ENCODE measurements at places on chromosomes 3 and 15. TPM values are rescaled to one million over a fixed set of nuclear protein-coding genes. Genes with fewer than 3 reads are reported as not detected.

CHAC1 gene
- 6.0 TPM for total RNA-seq

AGBL1 gene
- total RNA-seq, result 0.04 TPM

ATP1B3 gene
- total RNA-seq, result 25.2 TPM

CALML4 gene
- 1.2 TPM for total RNA-seq

SLC12A8 gene
- total RNA-seq, result 3.4 TPM

CFAP161 gene
- not detected for total RNA-seq

FBXW12 gene
- 0.51 TPM for total RNA-seq

CACNA1D gene
- total RNA-seq, result 66.7 TPM

SLITRK3 gene
- total RNA-seq, result 0.18 TPM

ERICH6 gene
- total RNA-seq, result 0.18 TPM

DZIP1L gene
- total RNA-seq, result 81.3 TPM

HIGD2B gene
- total RNA-seq, result not detected

ISG20 gene
- total RNA-seq, result 0.69 TPM

ISLR2 gene
- 0.14 TPM for total RNA-seq

SNTN gene
- total RNA-seq, result 0.24 TPM

RARRES1 gene
- total RNA-seq, result 0.39 TPM

RPN1 gene
- 283 TPM for total RNA-seq

DTWD1 gene
- 10.6 TPM for total RNA-seq

PLSCR2 gene
- total RNA-seq, result not detected

BMF gene
- 29.8 TPM for total RNA-seq

RLBP1 gene
- not detected for total RNA-seq

MTHFS gene
- total RNA-seq, result 44.2 TPM

ASB14 gene
- not detected for total RNA-seq

UROC1 gene
- total RNA-seq, result not detected

LARP6 gene
- 45.7 TPM for total RNA-seq

NOX5 gene
- 0.12 TPM for total RNA-seq

IL20RB gene
- 0.77 TPM for total RNA-seq

ZNF501 gene
- total RNA-seq, result 11.5 TPM
